Activated T-cell treated with anti-CD3 and anti-CD28 coated beads for 4 hours (primary cell): ENCODE measurements at places on chromosomes 3 and 15.
A peak's percentile ranks its signal among the peaks of the same experiment; 100 is the strongest.

GRCh38 chr3:135965506-135966270 lies at the start of gene PPP2R3A:
TSS of gene PPP2R3A (plus strand) at chr3:135965728. CDS start at chr3:136001499, 35,771 bp downstream.
- DNase-seq = peak; percentile 38

GRCh38 chr3:151743855-151744254 lies 10.1 kb downstream of the AADACL2 start:
- DNase-seq = no peak

DNA sequence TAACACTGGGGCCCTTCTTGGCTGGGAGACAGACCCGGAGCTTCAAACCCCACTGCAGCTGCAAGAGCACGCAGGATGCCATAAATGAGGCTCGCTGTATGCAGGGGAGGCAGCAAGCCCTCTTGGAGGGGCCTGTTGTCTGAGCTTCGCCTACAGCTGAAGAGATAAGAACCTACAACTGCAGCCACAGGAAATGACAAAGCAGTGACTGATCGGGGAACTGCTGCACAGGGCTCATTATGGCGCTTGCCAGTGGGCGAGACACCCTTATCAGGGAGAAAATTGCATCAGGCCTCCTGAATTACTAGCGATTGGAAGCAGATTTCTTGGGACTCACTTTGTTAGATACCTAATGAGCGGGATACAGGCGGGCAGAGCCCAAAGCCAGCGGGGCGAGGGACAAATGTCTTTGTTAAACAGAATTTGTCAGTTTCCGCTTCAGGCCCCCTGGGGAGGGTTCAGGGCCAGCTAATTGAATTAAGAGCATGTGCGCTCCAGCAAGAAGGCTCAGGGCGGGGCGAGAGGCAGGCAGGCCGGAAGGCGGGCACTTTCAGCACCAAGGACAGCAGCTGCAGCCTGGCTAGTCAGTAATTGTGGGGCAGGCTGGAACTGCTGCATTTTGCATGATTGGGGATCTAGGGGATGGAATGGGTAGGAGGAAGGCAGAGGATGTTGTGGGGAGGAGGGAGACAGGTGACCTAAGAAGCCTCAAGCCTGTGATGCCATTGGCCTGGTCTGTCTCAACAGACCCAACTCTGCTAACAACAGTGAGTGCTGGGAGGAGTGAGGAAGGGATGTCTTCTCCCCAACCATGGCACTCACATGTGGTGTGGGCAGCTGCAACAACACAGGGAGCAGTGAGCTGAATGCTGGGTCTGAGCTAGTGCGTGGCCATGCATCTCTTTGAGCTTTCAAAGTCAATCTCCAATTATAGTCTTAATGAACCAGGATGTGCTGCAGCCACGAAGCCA lies 55.3 kb downstream of the CCDC33 start:
- peak; percentile 16 for DNase-seq

DNA sequence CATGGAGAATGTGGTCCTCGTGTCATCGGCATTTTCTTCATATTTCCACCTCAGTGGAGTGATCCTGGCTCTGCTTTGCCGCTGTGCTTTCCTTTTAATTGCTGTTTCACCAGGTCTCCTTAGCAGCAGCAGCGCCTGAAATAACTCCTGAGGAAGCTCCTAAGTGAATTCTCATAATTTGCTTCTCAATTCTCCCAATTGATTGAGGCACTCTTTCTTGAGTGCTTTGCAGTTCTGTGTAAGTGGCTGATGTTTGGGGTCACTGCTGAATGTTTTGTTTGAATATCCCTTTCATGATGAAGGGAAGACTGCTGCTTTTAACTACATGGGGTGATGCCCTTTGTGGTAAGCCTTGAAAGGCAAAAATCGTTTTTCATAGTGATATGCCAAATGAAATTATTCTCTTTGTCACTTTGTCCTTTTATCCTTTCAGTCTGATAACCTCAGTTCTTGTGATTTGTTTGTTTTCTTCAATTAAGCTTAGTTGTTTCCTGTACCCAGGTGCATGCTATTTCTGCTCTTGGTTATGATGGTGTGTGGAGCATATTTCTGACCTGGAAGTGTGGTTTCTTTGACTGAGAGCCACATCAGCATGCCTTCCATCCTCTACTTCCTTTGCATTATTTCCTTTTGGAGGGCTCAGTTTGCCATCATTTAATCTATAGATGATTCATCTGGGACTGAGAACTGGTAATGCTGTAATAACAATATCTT lies 36.7 kb downstream of the HMG20A start:
- no peak for DNase-seq

GRCh38 chr3:10363935-10364334 lies 43.0 kb upstream of the SEC13 start:
- DNase-seq = no peak

GRCh38 chr3:24160424-24161095 lies 215.5 kb downstream of the NR1D2 start:
- no peak for DNase-seq

DNA sequence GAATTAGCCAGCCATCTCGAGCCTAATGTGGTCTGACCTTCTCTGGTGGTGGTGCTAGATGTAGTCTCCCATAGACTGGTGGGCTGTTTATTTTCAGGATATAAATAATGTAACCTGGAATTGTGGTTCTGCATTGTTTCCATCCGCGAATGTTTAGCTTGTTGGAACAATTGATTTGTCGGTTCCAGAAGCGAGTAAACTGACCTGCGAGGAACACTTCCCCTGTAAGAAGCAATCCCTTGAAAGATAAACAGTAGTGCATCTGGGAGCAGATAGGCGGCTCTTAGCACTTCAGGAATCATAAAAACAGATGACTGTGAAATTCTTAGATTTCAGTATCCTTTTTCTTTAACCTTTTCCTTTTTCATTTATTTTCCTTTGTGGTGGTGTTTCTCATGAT lies 157.8 kb downstream of the GHSR start:
- no peak for DNase-seq

GRCh38 chr3:94440767-94441493 lies 378.1 kb downstream of the NSUN3 start:
- DNase-seq = no peak

DNA sequence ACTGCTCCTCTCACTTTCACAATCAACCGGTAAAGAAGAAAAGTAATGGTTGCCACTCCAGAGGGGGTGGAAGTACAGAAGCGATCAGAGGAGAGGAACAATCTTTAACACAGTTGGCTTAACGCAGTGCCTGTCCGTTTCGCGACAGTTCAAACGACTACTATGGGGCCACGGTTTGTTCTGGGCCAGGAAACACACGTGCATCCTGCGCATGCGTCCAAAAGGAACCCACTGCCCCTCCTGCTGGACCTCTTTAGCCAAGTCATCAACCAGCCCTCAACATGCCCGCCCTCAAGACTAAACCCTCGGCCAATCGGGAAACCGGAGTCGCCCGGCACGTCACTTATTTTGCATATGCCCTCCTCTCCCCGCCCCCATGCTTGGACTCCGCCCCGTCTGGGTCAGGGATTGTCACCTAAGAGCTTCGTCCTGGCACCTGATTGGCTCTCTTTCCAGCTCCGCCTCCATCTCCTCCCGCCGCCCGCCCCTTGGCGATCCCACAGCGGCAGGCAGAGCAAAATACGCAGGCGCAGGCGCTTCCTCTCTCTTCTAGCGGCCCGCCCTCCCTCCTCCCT lies 345 bp upstream of the CDV3 start:
- DNase-seq = peak; percentile 100

GRCh38 chr15:89680282-89680873 lies 1.2 kb upstream of the PLIN1 start:
- no peak for DNase-seq

- no peak for DNase-seq
These were observed 239.0 kb upstream of the NAALADL2 start for GRCh38 chr3:174620138-174620537.

GRCh38 chr3:49324768-49325167 lies 15.1 kb downstream of the USP4 start:
- no peak for DNase-seq

DNA sequence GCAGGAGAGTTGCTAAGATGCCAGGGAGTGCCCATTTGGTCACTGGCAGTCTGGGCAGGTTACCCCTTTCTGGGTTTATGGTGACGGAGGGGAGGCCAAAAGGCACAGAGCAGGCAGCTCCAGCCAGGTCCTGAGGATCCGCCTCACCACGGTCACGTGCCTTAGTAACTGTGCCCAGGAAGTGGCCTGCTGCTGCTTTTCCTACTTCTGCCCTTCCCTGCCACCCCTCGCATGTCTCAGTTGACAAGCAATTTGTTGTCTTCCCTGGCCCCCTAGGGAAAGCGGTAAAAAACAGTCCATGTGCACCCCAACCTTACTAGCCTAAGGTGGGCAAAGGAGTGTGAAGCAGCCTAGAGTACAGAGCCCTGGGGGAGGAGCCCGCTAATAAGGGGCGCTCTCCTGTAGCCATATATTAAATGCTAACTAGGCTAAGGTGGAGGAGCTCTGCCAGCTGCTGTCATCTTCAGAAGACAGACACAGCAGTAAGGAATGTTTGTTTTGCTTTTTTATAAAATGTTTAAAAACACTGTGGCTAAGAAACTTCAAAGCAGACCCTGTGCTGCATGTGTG lies 9.1 kb upstream of the LIPH start:
- no peak for DNase-seq

DNA sequence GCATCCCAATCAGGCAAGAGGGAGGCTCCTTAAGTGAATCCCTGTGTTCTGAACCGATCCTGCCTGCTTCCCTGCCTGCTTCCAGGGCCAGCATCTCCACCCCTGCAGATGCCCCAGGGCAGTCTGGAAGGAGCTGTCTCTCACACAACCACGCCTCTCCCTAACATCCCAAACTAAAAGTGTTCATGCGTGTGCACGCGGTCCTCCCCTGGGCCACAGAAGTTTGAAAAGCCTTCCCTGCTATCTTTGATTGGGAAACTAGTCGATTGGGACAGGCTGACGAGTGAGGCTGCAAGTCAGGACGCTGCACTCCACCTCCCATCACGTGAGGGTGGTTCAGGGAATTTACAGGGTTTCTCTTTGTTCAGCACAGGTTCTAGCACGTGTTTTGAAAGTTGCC lies 340.9 kb upstream of the ICE2 start:
- no peak for DNase-seq

DNA sequence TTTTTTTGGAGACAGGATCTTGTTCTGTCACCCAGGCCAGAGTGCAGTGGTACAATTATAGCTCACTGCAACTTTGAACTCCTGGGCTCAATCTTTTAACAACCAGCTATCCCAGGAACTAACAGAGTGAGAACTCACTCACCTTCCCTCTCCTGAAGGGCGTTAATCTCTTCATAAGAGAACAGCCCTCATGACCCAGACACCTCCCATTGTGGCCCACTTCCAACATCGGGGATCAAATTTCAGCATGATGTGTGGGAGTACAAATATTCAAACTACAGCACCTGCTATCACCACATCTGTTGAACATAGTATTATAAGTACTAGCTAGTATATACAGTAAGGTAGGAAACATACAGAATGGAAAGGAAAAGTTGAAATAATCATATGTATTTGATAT lies 132.5 kb downstream of the DOCK3 start:
- DNase-seq = no peak

DNA sequence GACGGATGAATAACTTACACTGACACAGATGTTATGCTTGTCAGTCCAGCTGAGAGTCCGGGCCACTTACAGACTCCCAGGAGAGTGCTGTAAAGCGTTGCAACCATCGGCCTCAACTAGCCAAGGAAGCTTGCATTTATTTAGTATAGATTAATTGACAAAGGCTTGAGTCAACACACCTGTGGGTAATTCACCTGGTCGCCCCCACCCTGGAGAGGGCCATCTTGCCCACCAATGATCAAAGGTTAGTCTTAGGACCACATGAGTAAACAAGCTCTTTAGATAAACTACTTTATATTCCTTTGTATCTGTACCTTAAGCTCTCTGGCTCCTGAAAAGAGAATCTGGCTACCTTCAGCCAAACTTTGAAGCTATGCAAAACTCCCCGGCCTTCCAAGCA lies 51.0 kb downstream of the PAK2 start:
- no peak for DNase-seq

GRCh38 chr15:88098361-88098760 lies 158.2 kb downstream of the NTRK3 start:
- DNase-seq = no peak

DNA sequence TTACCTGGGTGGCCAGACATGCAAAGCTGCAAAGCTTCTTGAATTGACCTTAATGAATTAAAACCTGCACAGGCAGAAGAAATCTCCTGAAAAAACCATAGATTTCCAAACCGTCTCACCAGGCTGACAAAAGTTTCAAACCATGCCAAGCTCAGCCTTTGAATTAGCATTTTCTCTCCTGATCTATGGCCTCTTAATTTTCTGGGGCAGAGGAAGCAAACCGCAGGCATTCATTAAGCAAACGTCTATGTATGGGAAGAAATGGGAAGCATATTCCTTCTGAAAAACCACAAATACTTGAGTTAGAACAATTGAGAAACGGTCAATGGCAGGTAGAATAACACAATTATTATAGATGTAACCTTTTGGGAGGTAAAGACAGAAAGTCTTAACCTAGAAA lies 500.2 kb upstream of the NR2F2 start:
- DNase-seq = no peak

DNA sequence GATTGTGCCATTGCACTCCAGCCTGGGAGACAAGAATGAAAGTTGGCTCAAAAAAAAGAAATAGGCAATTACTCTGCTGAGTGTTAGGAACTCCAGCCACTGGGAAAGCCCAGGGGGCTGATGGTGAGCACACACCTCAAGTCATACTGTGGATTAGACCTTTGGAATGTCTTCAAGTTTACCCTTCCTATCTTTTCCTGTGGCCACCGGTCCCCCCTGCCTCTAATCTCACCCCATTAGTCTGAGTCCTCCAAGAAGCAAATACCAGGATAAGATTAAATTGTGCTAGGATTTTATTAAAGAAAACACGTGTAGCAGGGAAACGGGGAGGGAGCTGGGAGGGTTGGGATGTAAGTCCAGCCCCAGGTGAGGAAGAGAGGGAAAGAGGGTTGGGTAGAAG lies 31.6 kb downstream of the TMEM40 start:
- DNase-seq = no peak

GRCh38 chr3:192092388-192093005 lies 631.5 kb downstream of the PYDC2 start:
- DNase-seq = no peak

DNA sequence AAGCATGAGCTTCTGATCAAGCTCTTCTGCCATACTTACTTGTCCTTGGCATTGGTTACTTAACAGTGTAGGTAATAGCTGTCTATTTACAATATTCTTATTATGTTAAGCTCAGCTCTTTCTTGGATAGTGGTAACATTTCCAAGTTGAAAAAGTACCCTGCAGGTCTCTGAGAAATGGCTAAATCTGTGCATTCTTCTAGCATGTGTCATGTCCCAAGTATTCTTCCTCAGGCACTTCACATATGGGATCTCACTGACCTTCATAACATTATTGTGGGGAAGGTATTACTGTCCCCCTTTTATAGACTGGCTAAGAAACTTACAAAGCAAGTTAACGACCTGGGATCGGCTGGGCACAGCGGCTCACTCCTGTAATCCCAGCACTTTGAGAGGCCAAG lies 236.1 kb downstream of the RORA start:
- DNase-seq = no peak

GRCh38 chr3:54188176-54188791 lies 65.9 kb downstream of the CACNA2D3 start:
- DNase-seq = peak; percentile 1

DNA sequence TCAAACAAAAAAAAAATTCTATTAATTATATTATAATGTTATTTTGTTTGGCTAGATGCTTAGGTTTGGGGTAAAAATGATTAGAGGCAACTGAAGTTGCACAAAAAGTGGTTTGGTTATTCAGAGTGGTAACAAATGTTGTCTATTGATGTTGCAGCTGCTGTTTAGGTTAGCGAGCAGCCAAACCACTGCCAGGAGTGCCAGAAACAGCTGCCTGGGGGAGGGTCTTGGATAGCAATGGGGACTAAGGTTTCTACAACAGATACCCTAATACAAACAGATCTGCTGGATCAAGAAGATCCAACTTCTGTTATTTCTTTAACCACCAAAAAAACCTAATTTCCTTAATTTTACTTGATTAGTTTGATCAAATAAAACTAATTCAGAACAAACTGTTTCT lies 26.6 kb downstream of the BTLA start:
- DNase-seq = no peak
